AG10803 (cell line): ENCODE measurements at places on chromosomes 13 and 19.
A peak's percentile ranks its signal among the peaks of the same experiment; 100 is the strongest.

GRCh38 chr13:25733001-25733491 is 318.8 kb downstream of the SHISA2 start:
- peak; percentile 19 for DNase-seq

DNA sequence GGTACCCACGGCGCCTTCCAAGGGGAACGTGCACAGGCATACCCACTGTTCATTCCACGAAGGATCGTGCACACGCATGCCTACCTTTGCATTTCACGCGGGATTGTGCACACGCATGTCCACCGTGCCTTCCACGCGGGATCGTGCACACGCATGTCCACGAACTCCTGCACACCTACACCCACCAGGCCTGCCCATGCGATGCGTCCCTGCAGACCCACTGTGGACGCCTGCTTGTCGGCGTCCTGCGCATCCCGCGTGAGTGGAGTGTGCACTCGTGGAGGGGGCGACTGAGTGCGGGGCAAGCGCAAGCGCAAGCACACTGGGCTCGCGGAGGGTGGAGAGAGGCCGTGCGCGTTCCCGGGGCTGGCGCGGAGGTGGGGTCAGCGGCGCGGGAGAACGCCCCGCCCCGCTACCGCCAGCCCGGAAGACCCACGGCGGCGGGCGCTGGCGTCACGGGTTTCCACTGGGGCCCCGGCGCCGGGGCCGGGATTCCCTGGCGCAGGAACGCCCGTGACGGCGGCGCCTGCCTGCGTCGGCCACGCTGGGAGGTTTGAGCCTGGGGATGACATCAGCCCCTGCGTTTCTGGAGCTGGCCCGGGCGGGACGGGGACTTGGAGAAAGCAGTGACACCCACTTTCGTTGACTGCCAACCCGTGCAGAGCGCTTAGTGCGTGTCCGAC is 18.7 kb downstream of the GADD45B start:
- DNase-seq, result peak; percentile 83

- no peak for DNase-seq
These were observed 2.3 kb downstream of the SERTAD3 start for GRCh38 chr19:40441719-40442253.

DNA sequence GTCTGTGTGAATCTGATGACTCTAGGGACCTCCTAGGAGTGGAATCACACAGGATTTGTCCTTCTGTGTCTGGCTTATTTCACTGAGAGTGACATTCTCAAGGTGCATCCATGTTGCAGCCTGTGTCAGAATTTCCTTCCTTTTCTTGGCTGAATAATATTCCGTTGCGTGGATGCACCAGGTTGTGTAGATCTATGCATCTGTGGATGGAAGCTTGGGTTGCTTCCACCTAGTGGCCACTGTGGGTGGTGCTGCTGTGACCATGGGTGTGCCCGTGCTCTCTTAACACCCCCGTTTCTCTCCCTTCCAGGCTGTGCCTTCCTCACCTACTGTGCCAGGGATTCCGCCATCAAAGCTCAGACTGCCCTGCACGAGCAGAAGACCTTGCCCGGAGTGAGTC is 26.2 kb downstream of the CELF5 start:
- no peak for DNase-seq

- peak; percentile 5 for DNase-seq
These were observed 36.7 kb upstream of the LPAR6 start for GRCh38 chr13:48449656-48450055.

GRCh38 chr13:30965380-30965779 is 32.9 kb downstream of the TEX26 start:
- no peak for DNase-seq

DNA sequence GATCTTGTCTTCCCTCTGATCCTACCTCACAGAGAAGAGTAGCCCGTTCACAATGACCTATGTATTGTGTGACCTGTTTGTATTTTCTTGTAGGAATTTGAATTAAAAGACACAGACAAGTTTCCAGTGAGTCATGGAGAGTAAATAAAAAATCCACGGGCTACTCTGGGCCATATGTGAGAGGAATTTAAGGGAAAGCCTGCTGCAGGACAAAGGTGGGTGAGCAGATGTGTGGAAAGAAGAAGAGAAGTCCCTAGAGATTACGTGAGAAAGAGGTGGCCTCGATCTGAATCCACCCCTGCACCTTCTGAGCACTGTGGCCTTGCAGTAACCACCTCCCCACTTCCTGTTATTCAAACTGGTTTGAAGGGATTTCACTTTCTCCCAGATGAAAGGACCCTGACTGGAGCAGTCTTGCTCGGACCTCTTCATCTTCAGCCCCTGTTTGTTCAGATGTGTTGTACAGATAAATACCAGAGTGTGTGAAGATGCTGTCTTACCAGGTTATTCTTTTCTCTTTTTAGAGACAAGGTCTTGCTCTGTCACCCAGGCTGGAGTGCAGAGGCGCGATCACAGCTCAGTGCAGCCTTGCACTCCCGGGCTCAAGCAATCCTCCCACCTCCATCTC is 205.4 kb downstream of the PDS5B start:
- DNase-seq, result peak; percentile 1

DNA sequence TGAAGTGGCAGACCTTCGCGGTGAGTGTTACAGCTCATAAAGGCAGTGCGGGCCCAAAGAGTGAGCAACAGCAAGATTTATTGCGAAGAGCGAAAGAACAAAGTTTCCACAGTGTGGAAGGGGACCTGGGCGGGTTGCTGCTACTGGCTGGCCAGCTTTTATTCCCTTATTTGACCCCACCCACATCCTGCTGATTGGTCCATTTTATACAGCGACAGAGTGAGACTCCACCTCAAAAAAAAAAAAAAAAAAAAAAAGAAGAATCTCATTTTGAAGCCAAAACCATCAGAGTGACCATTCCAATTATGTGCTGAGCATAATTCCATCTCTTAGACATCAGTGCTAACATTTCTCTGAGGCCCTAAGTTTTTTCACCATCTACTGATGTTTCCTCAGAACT is 1.9 kb upstream of the ZNF552 start:
- DNase-seq, result no peak

DNA sequence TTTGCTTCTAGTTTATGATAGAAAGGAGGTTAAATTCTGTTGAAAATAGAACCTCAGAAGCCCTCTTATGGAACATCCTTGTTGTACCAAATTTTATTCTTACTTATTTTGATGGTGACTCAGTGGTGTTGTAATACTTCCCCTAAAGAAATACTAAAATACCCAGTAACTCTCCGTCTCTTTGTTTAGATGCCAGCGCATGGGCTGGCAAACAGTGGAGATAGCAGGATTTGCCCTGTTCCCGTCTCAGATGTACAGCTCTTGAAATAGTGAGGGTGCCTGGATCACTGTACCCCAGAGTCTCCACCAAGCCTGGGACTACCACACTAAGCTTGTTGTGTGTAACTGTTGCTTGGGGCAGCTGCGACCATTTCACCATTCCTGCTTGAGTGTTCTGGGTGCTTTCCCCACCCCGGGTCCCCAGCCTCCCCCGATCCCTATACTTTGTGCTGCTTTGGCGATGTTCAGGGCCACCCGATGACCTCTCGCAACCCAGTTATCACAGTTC is 67.0 kb upstream of the TEX29 start:
- peak; percentile 45 for DNase-seq

DNA sequence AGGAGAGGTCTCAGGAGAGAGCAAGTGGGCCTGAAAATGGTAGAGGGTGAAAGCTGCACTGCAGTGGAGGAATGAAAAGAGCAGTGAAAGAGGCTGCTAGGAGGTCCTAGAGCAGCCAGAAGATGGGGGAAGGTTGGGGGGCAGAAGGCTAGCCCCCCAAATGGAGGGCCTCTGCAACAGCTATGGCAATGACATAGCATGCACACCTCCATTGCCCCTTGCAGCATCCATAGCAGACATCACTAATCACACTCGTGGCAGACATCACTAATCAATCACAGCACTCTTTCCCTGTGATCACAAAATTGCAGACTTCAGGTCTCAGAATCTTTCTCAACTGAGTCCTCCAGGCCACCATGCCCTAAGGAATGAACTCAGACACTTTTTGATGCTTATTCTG is 21.9 kb downstream of the CCL25 start:
- DNase-seq, result no peak

DNA sequence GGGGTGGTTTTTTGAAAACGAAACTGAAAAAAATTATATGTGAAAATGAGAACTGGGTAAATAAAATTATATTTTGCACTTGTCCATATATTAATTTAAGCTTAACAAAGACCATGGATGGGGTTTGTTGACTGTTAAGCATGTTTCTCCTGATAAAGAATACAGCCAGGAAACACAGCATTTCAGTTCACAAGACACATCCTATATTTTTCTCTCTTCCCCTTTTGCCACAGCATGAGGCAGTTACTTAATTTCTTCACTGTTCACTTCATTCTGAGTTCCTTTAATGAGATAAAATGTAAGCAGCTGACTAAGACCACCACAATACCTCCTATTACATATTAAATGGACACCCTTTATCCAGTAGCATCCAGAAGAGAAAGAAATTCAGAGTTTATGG is 64.0 kb downstream of the RXFP2 start:
- DNase-seq, result no peak

DNA sequence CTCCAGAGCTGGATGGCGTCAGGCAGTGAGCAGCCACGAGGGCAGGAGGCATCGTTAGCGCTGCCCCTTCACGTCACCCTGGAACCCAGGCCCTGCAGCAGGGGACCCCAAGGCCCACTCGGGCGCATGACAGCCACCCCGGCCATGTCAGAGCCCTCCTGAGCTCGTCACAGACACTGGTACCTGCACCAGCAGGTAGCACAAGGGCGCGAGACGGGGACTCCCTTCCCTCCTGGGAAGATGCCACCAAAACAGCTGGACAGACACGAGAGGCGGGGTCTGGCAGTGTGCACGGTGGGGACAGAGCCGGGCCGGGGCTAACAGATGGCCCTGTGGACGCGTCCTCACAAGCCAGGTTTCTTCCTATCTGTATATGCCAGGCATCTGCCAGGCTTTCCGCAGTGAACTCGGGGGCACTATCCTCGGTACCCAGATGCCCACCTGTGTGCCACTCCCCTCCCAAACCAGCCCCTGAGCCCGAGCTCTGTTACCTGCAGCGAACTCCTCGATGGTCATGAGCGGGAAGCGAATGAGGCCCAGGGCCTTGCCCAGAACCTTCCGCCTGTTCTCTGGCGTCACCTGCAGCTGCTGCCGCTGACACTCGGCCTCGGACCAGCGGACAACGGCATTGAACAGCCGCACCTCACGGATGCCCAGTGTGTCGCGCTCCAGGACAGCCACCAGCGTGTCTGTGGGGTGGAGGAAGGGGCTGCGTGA is 25.8 kb downstream of the BTBD2 start:
- DNase-seq, result no peak

- DNase-seq, result no peak
These were observed 2.4 kb upstream of the POU2F2 start for GRCh38 chr19:42134535-42135070.

DNA sequence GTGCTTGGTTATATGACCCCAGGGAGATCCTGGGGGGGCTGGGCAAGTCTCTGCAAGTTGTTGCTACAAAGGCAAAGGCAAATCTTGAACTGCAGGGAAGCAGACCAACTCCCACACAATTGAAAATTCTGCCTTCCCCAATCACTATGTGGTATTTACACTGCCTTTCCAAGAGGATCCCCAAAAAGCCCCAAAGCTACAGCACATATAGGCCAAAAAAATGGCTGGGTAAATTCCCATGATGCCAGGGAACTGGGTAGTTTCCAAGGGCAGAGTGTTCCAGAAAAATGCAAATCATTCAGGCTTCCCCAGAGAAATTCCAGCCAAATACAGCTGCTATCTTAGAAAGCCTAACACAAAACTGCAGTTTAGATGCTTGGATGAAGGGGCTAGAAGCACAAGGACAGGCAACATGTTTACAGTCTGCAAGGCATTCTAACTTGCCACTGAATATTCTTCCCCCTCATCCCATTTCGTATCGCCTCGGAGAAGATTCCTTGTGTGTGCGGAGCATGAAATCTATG is 6.2 kb downstream of the FOXO1 start:
- no peak for DNase-seq

DNA sequence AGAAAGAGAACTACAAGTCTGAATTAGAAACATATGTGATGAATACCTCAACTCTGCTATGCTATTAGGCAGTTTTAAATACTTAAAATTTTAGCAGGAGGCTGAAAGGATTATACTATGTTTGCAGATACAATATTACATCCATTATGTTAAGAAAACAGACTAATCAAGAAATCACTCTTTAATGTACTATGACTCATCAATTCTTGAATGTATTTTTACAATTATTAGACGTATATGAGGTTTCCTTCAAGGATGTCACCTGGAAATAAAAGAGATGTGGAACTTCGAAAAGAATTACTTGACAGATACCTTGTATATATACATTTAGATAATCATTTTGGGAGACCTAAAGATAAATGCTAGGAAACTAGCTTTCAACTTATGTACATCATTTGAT is 835.6 kb upstream of the MIR17HG start:
- DNase-seq, result no peak

DNA sequence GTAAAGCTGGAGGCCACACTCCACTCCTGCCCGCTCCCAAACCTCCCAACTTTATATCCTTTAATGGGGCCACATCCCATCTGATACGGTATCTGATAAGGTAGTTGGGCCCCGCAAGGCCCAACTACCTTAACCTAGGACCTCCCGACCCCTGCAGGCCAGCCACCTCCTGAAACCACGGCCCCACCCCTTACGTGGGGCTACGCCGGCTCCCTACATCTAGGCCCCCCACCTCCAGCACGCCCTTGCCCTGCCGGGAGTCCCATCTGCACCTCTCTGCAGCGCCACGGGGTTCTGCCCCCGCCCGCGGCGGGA is 2.2 kb downstream of the IGFLR1 start:
- no peak for DNase-seq

- DNase-seq, result no peak
These were observed 2.1 kb downstream of the FGF9 start for GRCh38 chr13:21672796-21673538.

GRCh38 chr13:69618838-69619237 is 488.8 kb upstream of the ATXN8OS start:
- DNase-seq, result no peak

- DNase-seq, result no peak
These were observed 383.4 kb downstream of the ZNF536 start for GRCh38 chr19:30755581-30755980.

DNA sequence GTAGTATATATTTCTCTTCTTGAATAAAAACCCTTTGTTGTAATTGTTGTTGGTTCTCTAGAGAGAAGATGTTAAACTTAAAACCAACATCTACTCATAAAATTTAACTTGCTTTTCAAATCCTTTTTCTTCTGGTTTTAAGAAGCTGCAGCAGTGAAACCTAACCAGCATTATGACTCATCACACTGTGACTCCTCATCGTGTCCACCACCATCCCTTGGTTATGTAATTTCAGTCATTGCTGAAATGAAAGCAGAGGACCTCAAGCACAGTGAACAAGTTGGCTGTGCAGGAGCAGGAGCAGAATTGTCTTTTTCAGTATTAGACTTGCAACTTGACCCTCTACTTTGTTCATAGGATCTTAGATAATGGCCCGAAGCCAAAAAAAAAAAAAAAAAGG is 64.9 kb upstream of the HTR2A start:
- peak; percentile 83 for DNase-seq
